ENCODE measurements at places on chromosomes 2 and 18.

GRCh38 chr2:230737300-230737699 is 24.7 kb downstream of the CAB39 start:
- DNase-seq = no peak

- DNase-seq = no peak
Measured at GRCh38 chr18:21167641-21168377, 56.2 kb upstream of the ROCK1 start.

DNA sequence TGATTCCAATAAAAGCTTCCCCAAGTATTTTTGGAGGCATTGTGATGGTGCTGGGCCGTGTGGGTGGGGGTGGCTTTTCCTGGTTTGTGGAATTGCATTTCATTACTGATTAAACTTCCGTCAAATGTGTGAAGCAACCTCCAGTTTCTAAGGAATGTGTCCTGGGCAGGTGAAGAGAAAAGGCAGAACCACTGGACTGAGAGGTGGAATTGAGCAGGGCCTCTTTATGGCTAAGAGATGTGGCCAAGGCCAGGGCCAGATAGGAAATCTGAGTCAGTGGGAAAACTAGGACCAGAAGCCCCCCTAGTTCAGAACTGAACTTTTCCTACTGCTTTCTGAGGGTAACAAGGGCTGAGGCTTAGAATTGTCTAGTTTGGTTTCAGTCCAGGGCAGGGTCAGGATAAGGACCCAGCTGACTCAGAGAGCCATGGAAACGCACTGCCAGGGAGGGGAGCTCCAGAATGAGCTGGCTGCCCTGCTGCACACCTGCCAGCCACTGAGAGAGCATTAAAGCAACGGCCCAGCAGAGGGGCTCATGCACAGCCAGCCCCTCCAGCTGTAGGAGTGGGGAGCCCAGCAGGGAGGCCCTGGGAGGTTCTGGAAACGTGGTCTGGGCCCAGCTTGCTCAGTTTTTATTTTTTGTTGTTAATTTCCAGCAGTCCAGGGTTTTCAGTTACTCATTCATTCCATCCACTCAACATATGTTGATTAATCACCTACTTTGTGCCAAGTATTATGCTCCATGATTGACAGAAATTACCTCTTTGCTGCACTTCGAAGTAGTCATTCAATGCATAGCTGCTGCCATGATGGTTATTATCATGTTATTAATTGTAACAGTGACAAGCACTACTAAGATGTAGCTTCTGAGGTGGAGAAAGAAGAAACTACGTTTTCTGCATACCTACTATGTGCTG is 156.1 kb downstream of the MSH2 start:
- no peak for DNase-seq

GRCh38 chr2:207867056-207867455 is 97.3 kb upstream of the FZD5 start:
- DNase-seq = no peak

GRCh38 chr2:172105471-172106107 is 2.9 kb upstream of the DLX2 start:
- no peak for DNase-seq

GRCh38 chr2:204066051-204066450 is 129.5 kb downstream of the ICOS start:
- no peak for DNase-seq

GRCh38 chr2:9565436-9566153 is 10.0 kb upstream of the ADAM17 start:
- DNase-seq = peak; percentile 91

- no peak for DNase-seq
Measured at GRCh38 chr2:238235331-238235732, 4.5 kb downstream of the HES6 start.

DNA sequence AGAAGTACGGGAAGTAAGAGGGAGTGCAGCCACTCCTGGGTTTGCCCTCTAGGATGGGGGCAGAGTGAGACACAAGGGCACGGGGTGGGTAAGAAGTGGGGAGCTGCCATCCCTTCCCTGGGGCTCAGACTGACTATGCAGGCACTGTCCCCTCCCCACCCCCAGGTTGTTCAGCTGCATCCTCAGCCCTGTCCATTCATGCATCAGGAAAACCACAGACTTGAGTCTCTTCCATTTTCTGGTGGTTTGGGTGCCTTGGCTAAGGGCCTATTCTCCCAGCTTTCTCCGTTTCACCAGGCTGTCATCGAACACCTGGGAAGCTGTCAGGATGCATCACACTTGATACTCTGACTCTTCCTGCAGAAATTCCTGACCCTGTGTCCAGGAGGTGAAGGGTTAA is 111.9 kb downstream of the TFCP2L1 start:
- DNase-seq = no peak

DNA sequence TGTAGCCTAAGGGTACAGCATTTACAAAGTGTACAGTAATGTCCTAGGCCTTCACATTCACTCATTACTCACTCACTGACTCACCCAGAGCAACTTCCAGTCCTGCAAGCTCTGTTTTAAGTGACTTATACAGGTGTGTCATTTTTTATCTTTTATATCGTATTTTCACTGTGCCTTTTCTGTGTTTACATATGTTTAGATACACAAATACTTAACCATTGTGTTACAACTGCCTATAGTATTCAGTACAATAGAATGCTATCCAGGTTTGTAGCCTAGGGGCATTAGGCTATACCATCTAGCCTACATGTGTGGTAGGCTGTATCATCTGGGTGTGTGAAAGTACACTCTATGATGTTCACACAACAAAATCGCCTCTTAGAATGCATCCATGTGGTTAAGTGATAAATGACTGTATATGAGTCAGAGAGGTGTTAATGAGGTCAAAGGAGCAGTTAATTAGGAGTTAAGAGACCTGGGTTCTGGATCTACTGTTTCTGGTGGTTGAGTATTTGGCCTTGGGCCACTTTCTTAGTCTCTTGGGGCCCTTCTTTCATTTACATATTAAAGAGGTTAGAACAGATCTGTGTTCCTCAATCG is 149.1 kb downstream of the GREB1L start:
- DNase-seq = peak; percentile 5

DNA sequence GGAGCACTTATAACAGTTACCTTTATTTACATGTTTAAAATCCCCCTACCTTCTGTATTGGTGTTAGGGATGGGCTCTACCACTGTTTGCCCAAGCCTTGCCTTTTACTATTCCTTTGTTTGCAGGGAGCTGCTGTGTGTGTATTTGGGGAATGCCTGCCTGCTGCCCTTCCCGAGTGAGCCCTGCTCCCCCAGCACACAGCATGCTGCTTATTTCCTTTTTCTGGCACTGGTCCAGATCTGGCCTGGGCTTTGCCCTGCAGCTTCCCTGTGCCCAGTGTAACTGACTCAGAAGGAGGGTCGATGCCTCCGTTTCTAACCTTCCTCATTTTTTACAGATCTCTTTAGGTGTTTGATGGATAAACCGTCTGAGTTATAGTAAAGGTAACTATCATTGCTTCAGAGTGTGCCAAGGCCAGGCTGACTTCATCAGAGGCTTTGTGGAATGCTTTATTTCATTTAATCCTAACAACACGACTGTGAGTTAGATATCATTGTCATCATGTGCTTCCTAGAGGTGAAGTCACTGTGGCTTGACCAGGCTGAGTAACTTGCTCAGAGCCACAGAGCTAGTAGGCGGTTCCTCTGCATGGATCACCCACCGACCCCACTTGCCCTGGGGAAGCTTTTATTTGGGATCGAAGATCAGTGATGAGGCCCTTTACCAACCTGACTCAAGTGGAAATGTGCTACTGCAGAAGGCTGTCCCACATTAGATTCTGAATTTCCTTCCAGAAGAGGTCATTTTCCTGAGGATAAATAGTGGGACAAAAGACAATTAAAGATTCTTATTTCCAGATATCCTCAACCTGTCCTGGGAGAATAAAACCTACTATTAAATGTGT is 238.8 kb downstream of the ZNF407 start:
- no peak for DNase-seq

DNA sequence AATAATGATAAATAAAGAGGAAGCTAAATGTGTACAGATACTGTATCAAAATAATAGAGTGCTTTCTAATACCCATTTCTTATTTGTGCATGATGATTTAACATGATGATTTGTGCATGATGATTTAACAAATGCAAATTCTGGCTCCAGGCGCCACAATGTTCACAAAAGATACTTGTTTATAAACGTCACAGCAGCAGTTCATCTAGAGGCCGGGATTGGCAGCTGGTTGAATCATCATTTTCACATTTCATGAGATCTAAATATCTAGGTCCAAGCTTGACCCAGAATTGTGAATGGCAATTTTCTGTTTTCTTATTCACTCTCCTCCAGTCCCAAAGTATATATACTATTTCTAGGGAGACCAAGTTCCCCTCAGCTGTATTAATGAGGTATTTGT is 322.0 kb downstream of the SUCLG1 start:
- no peak for DNase-seq

GRCh38 chr2:134133622-134134312 is 120.1 kb upstream of the MGAT5 start:
- no peak for DNase-seq

GRCh38 chr2:51510303-51510702 is 478.4 kb upstream of the NRXN1 start:
- DNase-seq = no peak

- no peak for DNase-seq
Measured at GRCh38 chr18:78662879-78663278, 316.7 kb upstream of the SALL3 start.

DNA sequence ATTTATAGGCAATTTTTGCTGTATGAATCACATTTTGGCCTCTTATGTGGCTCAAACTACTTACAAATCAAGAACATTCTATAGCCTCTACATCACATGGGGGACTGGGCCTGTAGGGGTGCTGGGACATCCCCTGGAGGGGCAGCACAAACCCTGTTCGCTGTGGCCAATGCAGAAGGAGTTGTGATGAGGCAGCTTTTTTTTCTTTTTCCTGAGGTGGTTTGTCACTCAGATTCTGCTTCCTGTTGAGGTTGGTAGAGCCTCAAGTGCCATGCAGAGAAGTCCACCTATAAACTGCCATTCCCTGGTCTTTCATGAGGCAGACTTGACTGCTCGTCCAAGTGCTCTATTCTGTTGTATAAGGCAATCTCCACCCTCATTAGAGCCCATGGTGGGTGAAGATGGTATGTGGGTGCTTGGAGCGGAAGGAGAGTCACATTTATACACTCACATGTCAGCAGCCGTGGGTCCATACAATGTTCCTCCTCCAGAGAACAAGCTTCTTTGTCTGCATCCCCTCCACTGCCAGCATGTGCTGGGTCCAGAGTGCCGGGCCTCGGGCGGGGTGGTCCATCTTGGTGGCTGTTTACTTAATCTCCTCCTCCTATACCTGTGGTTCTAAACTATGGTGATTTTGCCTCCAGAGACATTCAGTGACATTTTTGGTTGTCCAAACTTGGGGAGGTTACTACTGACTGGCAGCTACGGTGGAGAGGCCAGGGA is 120.3 kb downstream of the ACOXL start:
- no peak for DNase-seq

DNA sequence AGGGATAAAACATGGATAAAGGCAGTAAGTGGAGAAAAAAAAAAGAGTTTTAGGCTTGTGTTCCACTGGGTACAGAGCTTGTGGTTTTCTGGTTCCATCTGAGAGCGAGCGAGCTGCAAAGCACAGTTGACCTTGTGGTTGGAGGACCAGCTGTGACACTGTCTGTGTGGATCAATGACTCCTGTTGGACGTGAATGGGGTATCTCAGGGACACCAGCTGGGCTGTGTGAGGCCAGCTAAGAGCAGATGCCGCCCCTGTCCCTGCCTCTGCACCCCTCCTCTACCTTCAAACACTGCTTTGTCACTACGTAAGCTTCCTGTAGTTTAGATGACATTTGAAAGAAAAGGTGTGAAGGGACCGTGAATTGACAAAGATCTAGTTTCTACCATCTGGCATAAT is 67.8 kb downstream of the QPCT start:
- DNase-seq = no peak

- DNase-seq = peak; percentile 8
Measured at GRCh38 chr18:58541146-58541788, 87.6 kb downstream of the ALPK2 start.

- DNase-seq = no peak
Measured at GRCh38 chr2:24182507-24182906, 7.7 kb downstream of the FAM228A start.

DNA sequence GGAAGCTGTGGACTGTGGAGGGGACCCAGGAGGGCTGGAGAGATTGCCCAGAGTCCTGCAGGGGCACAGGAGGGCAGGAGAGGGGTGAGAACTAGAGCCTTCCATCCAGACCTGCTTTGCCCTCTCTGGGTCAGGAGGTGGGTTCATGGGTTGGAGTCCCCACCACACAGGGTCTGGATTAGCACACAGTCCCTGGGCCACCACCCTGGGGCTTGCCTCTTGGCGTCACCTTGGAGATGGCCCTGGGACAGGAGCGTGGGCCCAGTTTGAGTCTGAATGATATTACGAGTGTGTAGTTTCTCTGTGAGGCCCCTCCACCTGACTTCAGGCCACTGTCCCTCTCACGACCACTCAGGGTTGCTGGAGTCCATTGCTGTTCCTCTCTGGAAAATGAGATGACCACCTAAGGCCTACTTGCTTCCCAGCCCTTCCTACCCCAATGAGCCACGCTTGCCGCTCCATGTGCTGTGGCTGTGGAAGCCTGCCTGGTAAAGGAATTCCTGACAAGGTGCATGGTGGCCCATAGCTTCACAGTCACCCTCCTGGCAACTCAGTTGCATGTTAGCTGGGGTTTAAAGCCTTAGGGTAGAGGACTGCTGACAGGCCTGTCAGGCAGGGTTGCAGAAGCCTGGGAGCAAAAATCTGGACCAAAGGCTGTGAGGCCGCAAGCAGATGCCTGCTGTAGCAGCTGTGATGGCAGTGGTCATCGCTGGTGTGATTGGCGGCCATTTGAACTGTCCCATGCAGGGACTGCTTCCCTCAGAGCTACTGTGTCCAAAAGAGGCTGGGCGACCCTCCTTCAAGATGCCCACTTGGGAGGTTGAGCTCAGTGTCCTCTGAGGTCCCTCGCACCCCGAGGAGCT is 14.2 kb downstream of the ATOH8 start:
- no peak for DNase-seq

DNA sequence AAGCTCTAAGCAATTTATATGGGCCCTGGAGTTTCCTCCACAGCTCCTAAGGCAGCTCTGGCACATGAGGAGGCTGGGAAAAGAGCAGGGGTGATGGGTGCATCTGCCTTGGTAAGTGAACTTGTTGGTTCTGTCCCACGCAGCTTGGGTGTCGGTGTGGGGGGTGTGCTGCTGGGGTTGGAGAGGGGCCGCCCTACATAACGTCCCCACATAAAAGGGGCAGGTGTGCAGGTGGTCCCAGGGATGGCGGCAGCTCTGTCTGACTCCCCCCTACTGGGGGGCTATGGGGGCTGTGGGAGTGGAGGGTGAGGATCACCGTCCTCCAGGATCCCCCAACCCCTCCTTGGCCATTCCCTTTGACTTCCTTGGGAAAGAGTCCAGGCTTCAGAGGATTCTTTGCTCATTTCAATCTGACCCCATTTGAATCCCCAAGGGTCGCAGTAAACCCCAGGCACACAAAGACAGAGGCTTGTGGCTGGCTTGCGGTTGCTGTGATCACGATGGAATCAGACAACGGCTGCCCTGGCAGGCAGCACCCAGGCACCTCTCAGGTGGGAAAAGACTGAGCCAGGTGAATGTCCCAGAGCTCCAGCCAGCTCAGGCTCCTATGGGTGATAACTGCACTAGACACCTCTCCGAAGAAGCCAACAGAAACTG is 34.5 kb upstream of the CD8A start:
- no peak for DNase-seq

Measured in fibroblast of the conjunctiva (primary cell).